AG09319 (cell line): ENCODE measurements at places on chromosomes 3 and 15.

- DNase-seq = no peak
Observed at GRCh38 chr3:71355037-71355436, 228.5 kb downstream of the FOXP1 start.

DNA sequence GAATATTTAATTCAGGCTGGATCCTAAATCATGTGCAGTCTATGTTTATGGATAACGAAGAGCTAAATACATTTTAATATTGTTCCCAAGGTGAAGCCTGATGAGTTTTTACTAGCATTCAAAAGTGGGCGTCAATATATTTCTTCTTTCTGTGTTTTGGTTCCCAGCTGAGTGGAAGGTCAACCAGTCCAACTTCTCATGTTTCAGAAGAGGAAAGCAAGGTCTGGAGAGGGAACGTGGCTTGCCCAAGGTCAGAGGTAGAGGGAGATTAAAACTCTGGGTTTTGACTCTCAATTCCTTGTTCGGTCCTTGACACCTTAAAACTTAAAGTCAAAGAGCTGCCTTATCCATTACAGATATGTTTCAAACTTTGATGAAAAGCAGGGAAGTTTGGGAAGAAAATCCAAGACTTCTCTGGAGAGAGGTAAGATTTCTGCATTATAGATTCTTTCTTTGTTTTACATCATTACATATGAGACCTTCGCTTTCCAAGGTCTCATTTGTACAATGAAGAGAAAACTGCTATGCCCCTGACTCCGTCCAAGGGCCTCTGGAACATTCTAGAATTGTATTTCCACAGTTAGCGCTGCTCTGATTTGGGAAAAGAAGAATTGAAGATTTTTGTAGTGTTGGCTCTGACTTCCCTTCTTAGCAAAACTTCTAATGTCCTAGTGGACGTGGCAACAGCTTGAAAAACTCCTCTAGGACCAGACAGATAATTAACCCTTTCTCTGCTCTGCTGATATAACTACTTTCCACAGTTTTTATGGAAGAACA, 57.7 kb upstream of the HES1 start:
- DNase-seq = no peak

DNA sequence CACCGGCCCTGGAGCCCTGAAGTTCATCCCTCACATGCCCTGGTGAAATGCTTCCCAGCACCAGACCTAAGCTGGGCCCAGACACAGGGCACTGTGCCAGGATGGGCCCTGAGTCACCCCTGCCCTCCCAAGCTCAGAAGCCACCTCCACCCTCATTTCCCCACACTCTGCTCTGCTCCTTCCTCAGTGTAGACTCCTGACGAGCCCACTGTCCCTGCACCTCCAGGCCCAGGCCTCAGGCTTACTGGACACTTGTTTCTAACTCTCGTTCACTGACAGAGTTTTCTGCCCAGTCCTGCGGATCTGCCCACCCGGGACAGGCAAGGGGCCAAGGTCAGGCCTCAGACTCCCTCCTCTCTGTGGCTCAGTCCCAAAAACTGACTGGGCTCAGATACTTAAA, 112.6 kb upstream of the RNF7 start:
- DNase-seq = no peak

DNA sequence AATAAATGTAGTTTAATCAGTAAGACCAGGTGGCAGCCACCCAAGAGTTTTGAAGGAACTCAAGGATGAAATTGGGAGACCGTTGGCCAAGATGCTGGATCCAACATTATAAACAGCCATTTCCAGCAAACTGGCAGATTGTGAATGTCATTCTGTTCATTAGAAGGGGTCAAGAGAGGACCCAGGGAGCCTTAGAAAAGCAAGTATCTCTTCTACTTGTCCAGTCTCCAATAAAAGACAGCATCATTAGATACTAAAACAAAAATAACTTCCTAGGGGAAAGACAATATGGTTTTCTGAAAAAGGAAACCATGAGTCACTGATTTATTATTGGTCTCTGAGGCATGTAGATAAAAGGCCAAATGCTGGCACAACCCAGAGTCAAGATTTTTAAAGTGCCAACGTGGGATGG, 67.9 kb downstream of the GADL1 start:
- no peak for DNase-seq

GRCh38 chr3:72123908-72124441, 339.0 kb upstream of the PROK2 start:
- peak; percentile 20 for DNase-seq

DNA sequence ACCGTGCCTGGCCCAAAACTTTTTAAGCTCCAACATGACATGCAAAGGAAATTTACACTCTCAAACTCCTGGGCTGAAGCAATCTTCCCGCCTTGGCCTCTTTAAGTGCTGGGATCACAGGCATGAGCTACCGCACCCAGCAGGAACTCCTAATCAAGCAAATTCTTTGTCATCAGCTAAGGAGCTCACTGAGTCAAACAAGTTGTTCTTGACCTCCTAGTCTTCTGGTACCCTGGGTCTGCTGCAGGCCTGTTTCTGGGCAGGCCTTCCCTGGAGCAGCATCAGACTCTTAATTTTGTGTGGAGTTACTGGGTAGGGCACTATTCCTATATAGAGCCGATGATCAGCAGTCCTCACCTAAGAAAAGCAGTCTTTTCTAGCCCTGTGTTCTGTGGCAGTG, 68.4 kb upstream of the FLNB start:
- DNase-seq = no peak

GRCh38 chr3:131819381-131820055, 215.3 kb downstream of the CPNE4 start:
- DNase-seq = no peak

- no peak for DNase-seq
Observed at GRCh38 chr15:84653584-84653909, 536 bp downstream of the WDR73 start.

GRCh38 chr3:152779653-152780052, 55.3 kb upstream of the P2RY1 start:
- peak; percentile 19 for DNase-seq

- no peak for DNase-seq
Observed at GRCh38 chr15:85316244-85316934, 64.0 kb upstream of the AKAP13 start.

GRCh38 chr3:135874035-135874434, 91.5 kb upstream of the PPP2R3A start:
- DNase-seq = no peak

- no peak for DNase-seq
Observed at GRCh38 chr15:101024706-101025500, 105.7 kb downstream of the LRRK1 start.

- no peak for DNase-seq
Observed at GRCh38 chr3:31503456-31503855, 29.3 kb upstream of the STT3B start.

DNA sequence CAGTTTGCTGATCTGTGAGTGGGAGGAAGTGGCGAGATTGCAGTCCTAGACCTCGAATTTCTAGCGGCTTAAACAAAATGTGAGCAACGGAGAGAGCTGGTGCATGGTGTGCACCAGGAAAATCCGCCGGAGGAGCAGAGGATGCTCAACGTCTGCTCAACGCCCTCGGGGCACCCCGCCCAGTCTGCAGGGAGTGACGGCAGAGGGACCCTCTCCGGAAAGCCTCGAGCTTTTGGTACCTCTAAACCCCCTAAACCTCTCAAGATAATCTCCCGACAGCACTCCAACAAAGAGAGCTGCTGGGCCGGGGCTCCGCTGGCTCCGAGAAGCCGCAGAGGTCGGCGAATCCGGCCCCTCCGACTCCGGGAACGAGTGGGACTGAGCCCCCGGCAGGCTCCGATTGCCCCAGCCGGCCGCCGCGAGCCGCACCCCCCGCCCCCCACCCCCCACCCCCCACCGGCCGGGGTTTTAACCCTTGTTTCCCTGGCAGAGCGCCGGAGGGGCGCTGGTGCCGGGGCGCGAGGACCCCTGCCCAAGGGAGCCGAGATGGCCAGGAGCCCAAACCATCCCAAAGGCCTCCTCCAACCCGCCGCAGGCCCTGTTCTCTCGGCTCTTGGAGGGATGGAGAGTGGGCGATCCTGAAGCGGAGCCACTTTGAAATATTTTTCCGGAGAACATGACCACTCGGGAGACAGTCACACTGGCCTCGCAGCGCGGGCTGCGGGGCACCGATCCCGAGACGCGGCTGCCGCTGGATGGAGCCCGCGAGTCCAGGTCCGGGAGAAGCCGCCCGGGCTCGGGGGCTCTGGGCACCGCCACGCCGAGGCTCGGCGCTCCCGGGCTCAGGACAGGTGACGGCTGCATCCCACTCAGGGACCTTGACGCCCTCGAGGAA, 1.5 kb downstream of the MEGF11 start:
- DNase-seq = no peak

GRCh38 chr15:66051833-66052232, 182.5 kb downstream of the RAB11A start:
- no peak for DNase-seq

- no peak for DNase-seq
Observed at GRCh38 chr3:134446800-134447199, 39.0 kb downstream of the ANAPC13 start.
